T-cell (primary cell): ENCODE measurements at places on chromosomes 3 and 15. TPM values are rescaled to one million over a fixed set of nuclear protein-coding genes. Genes with fewer than 3 reads are reported as not detected.

DNA sequence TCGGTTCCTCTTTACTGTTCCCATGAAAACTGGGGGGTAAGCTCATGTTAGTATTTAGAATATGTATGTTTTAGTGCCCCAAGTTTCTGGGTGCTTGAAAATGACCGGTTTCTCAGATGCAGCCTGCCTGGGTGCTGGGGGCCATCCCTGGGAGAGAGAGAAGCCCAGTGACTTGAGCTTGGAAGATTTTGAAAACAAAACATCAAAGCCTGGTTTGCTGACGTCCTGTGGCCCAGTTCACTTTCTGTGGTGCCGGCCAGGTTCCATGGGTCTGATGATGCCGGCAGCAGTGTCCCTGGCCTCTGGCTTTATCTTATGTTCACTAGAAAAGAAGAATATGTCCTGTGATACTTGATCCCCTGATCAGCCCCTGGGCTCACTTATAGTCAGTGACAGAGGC is 17.1 kb downstream of the APBA2 start:
- DNase-seq = no peak

EXD1 gene
- not detected for total RNA-seq

- DNase-seq = no peak
Measured at GRCh38 chr3:172303181-172303580, 145.1 kb downstream of the GHSR start.

DNA sequence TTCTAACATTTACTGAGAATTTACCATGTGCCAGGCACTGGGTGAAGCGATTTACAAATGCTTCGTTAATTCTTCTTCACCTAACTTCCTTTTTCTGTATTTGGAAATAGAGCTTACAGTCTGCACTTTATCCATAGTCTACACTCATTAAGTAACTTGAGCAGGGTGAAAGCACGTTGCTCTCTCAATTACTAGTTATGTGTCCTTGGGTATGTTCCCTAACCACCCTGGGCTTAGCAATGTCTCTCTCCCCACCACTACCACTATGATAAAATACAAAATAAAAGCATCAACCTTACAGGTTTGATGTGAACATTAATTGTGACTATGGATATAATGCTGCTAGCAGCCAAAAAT is 172.9 kb upstream of the SLC2A2 start:
- no peak for DNase-seq

BFSP2 gene
- total RNA-seq = not detected

DNA sequence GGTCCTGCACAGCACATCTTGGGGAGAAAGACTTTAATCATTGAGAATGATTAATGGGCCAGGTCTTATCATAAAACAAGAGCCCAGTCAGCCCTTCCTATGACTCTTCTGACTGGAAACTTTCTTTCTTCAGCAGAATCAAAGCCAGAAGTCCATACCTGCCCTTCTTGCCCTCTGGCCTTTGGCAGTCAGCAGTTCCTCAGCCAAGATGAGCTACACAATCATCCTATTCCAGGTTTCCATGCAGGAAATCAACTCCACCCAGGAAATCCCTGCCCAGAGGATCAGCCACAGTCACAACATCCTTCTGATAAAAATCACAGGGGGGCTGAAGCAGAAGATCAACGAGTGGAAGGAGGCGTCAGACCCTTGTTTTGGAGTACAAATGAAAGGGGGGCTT is 26.9 kb downstream of the ZNF589 start:
- no peak for DNase-seq

- DNase-seq = no peak
Measured at GRCh38 chr15:26166429-26166828, 303.3 kb upstream of the ATP10A start.

GRCh38 chr3:108972482-108972881 is 18.8 kb upstream of the GUCA1C start:
- DNase-seq = no peak

DNA sequence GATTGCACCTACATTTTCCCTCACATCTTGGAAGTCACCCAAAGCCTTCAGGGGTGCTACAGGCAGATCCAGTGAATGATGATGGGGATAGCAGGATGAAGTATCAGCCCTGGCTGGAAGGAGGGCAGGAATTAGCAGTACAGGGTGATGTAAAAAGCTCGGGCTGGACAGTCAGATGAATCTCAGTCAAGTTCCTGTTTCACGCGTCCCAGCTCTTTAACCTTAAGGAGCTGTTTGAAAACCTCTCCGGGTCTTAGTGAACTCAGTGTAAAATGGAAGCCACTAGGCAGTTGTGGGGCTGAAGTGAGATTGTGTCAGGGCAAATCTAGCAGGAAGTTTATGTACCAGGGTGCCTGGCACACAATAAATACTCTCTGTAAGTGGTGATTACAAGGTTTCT is 166.4 kb upstream of the PROK2 start:
- no peak for DNase-seq

PGBD4 gene
- total RNA-seq = 3.9 TPM

DNA sequence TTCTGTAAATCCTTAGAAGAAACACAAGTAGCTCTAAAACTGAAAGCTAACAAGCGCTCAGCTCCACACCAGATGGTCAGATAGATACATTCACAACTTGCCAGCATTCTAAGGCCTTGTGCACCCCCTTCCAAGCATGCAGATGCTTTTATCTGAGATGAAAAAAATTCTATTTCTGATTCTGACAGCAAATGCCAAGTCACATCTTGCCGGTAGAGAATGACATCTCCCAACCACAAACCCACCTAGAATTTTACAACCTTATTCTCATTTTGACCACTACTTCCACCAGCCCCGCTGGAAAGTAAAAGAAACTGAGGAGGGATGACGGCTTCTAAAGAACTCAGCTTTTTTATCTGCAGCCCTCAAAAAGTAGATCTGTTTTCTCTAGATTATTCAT is 57.7 kb downstream of the SUMF1 start:
- no peak for DNase-seq

DNA sequence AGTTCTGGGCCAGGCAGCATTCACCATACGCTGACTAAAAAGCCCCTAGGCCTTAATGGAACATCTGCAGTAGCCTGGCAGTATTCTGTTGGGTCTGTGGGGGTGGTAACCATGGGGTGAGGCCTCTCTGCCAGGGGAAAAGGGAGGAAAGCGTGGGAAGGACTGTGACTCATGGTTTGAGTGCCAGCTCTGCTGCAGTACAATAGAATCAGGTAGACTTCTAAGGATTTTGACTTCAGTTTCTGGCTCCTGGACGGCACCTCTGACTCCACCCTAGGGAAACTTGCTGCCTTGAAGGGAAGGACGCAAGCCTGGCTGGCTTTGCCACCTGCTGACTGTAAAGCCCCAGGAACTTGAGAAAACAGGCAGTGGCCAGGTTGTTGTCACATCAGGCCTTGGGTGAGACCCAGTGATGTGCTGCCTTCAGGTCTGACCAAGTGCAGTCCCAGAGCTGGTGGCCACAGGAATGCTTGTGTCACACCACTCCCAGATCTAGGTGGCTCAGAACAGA is 148.6 kb downstream of the SUCNR1 start:
- DNase-seq = no peak

DNA sequence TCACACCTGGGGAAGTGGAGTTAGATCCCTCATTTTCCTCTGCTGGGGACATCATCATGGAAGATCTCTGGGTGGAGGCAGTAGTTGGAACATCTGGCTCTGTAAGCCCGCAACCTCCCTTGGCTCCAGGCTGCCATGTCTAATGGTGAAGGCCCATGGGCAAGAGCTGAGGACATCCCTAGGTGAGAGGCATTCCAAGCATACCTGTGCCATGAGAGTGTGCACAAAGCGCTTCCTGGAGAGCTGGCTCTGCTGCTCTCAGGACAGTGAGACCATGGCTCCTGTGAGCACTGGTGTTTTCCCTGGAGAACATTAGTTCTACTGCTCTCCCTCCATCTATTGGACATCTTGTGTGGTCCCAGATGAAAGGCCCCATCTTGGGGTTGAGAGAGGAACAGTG is 7.7 kb downstream of the MAPKAPK3 start:
- DNase-seq = no peak

- DNase-seq = no peak
Measured at GRCh38 chr15:95929232-95929846, 401.2 kb upstream of the NR2F2 start.

DNA sequence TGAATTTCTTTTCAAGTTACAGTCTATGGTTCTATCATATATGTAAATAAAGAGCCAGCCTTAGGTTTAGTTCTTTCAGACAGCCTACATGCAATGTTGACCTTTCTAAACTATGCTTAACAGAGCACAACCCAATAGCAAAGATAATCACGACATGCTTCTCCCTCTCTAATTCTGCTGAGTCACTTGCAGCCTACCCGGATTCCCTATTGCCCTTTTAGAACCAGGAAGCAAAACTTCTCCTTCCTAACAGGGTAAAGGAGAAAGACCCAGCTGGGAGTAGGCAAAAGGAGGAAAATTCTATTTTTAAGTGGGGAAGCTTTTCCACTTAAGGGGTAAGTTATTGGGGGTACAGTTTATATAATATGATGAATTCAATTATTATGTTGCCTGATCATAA is 79.3 kb downstream of the SLC7A14 start:
- no peak for DNase-seq

CLDN16 gene
- not detected for total RNA-seq

OTOL1 gene
- not detected for total RNA-seq

GRCh38 chr3:142530296-142530695 is 48.2 kb downstream of the ATR start:
- no peak for DNase-seq

DNA sequence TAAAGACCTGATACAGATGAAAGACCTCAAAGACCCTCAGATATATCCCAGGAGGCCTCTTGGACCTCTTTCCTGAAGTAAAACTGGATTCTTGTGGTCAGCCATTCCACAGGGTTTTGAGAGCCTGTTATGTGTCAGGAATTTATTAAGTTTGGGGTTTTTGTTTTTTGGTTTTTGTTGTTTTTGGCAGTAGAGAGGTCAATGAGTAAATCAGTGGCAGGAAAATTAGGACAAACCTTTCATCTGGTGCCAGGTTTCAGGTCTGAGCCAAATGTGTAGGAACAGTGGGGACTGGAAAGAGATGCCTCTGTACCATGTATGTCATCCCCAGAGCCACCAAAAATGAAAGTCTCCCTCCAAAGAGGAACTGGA is 520.4 kb upstream of the MDFIC2 start:
- DNase-seq = no peak

DNA sequence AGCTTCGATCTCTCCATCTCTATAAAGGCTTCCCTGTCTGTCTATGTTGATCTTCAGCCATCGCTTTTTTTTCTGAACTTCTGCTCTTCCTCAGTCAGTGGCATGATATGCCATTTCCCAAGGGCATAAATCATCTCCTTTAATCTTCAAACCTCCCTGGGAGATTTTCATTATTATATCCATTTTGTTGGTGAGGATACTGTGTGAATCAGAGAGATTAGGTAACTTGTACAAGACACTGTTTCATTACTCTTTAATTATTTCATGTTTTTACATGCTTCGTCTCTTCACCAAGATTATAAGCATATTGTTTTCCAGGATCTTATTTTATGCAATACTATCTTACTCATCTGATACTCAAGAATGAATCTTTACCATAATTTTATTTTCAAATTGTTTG is 124.8 kb upstream of the ATP11B start:
- DNase-seq = no peak

TMEM207 gene
- not detected for total RNA-seq

ARGFX gene
- not detected for total RNA-seq

CPN2 gene
- total RNA-seq = not detected

SLC9C1 gene
- total RNA-seq = not detected

GRCh38 chr15:86362555-86362954 is 282.9 kb downstream of the AGBL1 start:
- DNase-seq = no peak
